ENCODE measurements at places on chromosomes 6 and 20.
A peak's percentile ranks its signal among the peaks of the same experiment; 100 is the strongest.

DNA sequence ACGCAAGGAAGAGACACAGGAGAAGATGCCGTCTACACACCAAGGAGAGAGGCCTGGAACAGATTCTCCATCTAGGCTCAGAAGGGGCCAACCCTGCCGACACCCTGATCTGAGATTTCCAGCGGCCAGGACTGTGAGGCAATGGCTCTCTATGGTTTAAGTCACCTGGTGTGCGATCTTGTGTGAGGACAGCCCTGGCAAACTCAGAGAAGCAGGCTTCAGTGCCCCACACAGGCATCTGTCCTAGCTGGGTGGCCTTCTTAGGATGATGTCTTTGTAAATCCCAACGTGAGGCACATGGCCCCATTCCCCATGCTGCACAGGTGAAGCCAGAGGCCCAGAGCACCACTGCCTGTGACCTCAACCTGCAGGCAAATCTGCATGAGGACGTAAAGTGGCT, 87.6 kb upstream of the FRMD1 start:
- DNase-seq = no peak

GRCh38 chr6:107179004-107179403, 63.7 kb upstream of the BEND3 start:
- no peak for DNase-seq

DNA sequence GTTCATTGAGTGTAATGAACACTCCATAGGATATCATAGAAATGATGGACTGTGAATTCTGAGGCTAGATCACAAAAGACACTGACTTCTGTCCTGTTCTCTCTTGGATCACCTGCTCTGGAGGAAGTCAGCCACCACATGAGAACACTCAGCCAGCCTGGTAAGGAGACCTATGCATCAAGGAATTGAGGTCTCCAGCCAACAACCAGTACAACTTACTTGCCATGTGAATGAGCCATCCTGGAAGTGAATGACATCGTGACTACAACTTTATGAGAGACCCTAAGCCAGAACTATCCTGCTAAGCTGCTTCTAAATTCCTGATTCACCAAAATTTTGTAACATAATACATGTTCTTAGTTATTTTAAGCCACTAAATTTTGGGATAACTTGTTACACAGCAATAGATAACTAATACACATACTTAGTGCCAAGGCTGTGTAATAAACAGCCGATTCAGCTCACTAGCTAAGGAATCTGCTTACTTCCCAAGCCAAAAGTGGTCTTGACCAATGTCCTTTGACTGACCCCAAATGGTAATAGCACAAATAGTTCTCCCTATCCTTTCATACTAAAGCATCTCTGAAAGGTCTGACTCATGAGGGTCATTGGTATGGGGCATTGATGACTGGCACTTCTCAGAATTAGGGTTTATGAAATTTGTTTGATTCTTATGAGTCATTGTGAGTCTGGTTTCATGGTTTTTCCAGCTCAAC, 6.9 kb upstream of the CTNNBL1 start:
- no peak for DNase-seq

DNA sequence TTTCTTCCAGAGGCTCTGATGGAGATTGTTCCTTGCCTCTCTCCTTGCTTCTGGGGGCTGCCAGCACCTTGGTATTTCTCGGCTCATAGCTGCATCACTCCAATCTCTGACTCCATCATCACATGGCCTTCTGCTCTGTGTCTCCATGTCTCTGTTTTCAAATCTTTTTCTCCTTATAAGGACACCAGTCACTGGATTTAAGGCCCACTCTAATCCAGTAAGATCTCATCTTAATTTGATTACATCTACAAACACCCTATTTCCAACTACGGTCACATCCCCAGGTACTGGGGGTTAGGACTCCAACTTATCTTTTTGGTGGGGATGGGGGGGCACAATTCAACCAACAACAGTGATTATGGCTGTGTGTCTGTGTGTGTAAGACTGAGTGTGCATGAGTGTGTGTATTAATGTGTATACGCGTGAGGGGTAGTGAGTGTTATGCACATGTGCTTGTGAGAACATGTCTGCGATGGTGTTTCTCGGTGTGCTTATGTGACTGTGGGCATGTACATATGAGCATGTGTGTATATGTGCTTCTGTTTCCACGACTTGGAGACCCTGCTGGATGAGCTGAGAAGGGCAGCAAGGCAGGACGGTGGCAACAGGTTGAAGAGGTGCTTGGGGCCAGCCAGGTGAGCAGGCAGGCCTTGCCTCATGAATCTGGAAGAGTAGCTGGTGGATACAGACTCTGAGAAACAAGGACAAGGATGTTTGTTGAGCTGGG, 130.5 kb downstream of the MRPL14 start:
- DNase-seq = no peak

DNA sequence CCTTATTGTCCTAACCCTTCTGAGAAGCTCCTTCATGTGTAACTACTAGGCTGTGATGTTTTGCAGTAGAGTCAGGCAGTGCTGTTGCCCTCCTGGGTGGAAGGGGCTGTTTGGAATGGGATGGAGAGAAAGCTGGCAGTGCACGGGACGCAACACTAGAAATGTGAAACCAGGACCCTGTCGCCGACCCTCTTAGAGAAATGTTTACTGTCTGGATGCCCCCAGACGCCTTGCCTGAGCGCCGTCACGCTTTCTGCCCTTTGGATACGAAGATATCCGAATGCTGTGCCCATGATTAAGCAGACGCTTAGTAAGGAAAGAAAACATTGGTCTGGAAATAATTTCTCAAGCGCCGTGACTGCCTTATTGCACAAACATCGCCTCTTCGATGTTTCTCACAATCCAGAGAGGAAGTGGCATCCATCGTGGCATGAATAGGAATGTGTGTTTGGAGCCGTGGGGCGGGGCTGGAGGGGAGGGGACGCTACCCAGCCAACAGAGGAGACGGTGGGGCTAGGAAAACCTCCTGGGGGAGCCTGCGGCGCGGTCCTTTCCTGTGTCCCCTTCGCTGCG, 661 bp upstream of the PPP1R14C start:
- DNase-seq = no peak

DNA sequence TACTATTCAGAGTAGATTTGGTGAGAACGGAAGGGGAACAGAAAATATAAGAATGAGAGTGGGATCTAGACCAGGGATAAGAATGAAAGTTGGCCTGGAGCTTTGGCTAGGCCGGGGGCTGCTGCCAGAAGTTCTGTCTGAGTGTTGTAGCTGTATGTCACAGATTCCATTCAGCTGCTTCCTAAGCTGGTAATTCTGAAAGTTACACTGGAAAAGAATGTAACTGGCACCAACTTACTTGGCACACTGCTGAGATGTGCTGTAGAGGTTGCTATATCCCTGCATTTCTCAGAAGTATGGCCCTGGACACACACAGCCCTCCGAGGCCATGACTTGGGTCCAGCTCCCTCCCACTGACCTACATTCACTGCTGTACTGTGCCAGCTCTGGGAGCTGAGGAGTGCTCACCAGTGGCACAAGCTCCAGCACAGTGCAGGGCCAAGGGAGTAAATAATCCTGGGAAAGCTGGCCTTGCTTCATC, 25.8 kb upstream of the TMEM217 start:
- no peak for DNase-seq

DNA sequence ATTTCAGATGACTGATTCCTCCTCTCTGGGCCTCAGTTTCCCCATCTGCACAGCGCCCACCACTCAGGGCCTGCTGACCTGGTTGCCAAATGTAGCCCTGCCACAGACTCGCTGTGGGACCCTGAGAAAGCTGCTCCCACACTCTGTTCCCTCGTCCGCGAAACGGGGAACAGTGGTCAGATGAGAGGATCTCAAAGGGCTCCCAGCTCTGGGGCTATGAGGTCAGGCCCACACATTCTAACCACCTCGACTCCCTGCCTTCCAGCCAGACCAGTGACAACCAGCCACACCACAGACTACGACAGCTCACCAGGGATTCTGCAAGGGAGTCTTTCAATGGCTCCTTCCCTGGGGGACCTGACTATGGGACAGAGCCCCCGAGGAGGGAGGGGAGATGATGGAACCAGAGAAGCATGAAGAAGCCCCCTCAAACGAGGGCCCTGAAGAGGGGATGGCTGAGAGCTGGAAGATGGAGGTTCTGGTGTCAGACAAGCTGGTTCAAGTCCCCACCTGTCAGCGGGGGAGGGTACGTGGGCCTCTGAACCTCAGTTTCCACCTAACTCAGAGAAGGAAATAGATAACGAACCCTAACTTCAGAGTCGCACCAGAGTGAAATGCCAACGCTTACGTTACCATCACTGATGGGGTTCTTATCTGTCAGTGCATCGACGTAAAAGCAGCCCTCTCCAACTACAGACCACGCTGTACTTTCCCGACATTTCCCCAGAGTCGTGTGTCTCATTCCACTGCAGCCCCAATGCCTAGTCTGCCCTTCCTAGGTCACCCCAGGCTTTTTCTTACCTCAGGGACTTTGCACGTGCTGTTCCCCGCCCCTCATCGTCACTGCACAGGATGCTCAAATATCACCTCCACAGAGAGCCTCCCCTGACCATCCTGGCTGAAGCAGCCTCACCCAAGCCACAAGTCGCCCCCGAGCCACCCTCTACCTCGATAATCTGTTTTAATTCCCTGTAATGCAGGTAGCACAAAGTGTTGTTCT, 60.5 kb downstream of the PREX1 start:
- no peak for DNase-seq

DNA sequence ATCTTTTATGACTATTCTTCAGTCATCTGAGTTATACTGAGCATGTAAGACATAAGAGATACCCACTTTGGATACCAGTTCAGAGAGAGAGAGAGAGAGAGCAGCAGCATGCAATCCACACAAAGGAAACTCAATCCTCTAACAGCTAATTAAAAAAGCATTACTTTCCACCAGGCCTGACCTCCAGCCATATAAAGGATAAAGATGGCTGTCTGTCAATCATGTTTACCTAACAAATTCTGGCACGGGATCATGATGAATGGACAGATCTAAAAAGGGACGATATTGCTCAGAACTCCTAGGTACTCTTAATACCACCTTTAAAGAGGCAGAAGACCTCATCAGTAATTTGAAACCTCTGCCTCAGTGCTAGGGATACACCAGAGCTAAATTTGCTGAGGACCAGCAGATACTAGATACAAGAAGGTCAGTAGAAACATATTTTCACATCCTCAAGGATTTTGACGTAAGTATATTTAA, 159.2 kb downstream of the RPS12 start:
- DNase-seq = no peak

GRCh38 chr20:38896009-38896594, 30.1 kb upstream of the FAM83D start:
- DNase-seq = no peak

DNA sequence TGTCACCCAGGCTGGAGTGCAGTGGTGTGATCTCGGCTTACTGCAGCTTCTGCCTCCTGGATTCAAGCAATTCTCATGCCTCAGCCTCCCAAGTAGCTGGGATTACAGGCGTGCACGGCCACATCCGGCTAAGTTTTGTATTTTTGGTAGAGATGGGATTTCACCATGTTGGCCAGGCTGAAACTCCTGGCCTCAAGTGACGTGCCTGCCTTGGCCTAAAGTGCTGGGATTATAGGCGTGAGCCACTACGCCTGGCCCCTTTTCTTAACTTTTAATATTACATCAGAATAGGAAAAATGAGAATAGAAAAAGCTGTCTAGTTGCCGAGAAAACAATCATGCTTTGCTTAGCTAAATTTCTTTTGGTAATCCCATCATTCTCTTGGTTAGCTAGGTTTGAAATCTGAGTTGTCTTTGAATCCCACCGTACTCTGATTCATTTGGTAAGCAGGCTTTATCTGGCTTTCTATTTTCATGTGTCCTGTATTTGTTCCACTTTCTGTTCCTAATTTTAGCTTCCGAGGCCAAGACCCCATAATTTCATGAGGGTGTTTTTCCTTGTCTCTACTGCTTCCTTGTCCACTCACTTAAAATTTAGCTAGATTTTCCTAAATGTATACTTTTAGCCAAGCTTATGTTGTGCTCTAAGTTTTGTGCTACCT, 83.5 kb downstream of the NCOA3 start:
- DNase-seq = no peak

DNA sequence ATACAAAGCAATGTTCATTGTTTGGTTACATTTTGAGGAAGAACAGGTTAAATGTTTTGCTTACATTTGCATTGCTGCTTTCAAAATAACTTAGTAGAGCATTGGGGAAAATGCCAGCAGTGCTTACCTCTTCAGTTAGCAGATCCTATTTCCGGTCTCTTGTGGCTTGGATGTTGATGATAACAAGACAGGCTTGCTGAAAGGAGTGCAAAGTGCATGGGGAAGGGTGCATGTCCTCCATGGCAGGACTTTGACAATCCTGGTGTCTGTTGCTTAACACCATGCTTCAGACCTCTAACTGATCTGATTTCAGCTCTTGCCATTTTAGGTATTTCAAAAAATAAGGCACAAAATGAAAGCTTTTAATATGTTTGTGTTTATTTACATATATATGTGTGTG, 21.1 kb downstream of the TPD52L1 start:
- no peak for DNase-seq

- DNase-seq = peak; percentile 31
Observed at GRCh38 chr20:33689973-33690372, 3.8 kb upstream of the E2F1 start.

All from non-pigmented ciliary epithelial cell (primary cell).